ENCODE measurements at places on chromosomes 5 and 9. TPM values are rescaled to one million over a fixed set of nuclear protein-coding genes. Genes with fewer than 3 reads are reported as not detected.

FGF18 gene
- not detected for total RNA-seq

BDP1 gene
- total RNA-seq, result 39.1 TPM

TXNDC15 gene
- 24.4 TPM for total RNA-seq

ACSL6 gene
- 3.6 TPM for total RNA-seq

IL7R gene
- total RNA-seq, result not detected

ZNF622 gene
- 26.8 TPM for total RNA-seq

SPATA24 gene
- 7.1 TPM for total RNA-seq

IFNB1 gene
- not detected for total RNA-seq

GLDC gene
- 133 TPM for total RNA-seq

ENTPD2 gene
- total RNA-seq, result 1.1 TPM

PALM2AKAP2 gene
- 8.3 TPM for total RNA-seq

KIF20A gene
- total RNA-seq, result 60.4 TPM

GABRA1 gene
- 0.16 TPM for total RNA-seq

CARD19 gene
- 36.8 TPM for total RNA-seq

ZNF300 gene
- total RNA-seq, result 25.9 TPM

GFRA3 gene
- total RNA-seq, result 1.1 TPM

PCDHB15 gene
- 8.0 TPM for total RNA-seq

GARIN3 gene
- total RNA-seq, result not detected

HCN1 gene
- total RNA-seq, result 7.4 TPM

SIT1 gene
- 14.7 TPM for total RNA-seq

SERF1A gene
- total RNA-seq, result 21.8 TPM

PGM5 gene
- total RNA-seq, result not detected

SEMA4D gene
- 48.0 TPM for total RNA-seq

KIF4B gene
- not detected for total RNA-seq

SPINK6 gene
- not detected for total RNA-seq

ADAMTSL2 gene
- total RNA-seq, result 1.1 TPM

GMCL2 gene
- total RNA-seq, result 0.07 TPM

AFAP1L1 gene
- total RNA-seq, result 4.7 TPM

YTHDC2 gene
- 33.9 TPM for total RNA-seq

LCN6 gene
- total RNA-seq, result not detected

ZBTB26 gene
- total RNA-seq, result 9.0 TPM

ANKRD55 gene
- not detected for total RNA-seq

PHYHD1 gene
- 10.4 TPM for total RNA-seq

CSF2 gene
- total RNA-seq, result not detected

PIGO gene
- total RNA-seq, result 18.9 TPM

HMMR gene
- 54.8 TPM for total RNA-seq

TRMO gene
- 9.7 TPM for total RNA-seq

PCDHGC3 gene
- total RNA-seq, result 13.3 TPM

GADD45G gene
- 15.8 TPM for total RNA-seq

ZNF367 gene
- 11.5 TPM for total RNA-seq

HTR1A gene
- 4.7 TPM for total RNA-seq
